Stimulated activated CD4-positive, alpha-beta T cell treated with anti-CD3 and anti-CD28 coated beads, Interleukin-2, amount 100 ng/mL, for 24 hours (primary cell): ENCODE measurements at places on chromosomes 3 and 15.

DNA sequence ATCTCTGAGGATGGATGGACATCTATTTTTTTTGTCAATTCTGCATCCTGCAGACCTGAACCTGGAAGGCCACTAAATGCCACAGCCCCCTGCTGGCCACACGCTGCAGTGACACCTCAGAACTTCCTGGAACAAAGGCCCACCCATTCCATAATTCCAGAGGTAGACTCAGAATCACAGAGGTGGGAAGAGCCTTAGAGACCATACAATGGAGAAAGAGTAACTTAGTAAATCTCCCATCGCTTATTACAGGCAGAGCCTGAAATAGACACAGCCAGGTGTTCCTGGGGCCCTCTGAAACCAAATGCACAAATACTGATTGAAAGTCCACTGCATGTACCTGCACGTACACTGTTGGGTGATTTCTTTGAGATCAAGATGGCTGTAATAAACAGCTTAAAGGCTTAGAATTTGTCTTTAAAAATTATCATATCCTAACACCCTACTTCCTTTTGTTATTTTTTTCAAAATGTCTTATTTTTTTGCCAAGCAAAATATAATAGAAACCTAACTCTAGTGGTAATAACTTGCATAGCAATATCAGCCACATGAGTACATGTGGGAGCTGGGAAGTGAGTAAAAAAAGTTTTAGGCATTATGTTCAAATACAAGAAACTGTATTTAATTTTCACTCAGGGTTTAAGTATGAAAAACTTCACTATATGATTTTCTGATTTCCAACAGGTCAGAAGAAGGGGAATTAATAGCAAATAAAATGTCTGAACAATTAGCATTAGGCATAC, 62.7 kb downstream of the EOMES start:
- DNase-seq = peak; percentile 52

DNA sequence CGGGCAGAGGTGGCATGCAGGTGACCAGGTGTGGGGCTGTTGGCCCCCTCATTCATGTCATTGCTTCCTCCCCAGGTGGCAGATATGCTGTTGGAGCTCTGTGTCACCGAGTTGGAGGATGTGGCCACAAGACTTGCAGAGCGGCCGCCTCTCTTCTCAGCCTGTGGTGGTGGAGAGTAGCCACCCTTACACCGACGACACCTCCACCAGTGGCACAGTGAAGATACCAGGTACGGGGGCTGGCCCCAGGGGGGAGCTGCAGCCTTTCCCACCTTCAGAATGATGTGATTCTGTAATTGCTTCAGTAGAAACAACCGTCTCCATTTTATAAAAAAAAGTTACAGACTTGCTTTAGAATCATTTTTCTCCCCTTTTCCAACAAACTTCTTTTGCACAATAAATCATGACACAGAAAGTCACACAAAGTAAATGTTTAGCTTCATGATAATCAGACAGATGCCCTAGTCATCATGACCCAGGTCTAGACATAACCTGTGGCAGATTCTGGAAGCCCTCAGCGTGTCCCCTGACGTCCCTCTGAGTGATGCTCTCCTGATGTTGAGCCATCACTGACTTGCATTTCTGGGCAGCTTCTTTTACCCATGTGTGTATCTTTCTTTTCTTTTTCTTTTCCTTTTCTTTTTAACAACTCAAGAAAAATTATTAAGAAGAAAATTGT, 76.0 kb upstream of the FAN1 start:
- DNase-seq = no peak

DNA sequence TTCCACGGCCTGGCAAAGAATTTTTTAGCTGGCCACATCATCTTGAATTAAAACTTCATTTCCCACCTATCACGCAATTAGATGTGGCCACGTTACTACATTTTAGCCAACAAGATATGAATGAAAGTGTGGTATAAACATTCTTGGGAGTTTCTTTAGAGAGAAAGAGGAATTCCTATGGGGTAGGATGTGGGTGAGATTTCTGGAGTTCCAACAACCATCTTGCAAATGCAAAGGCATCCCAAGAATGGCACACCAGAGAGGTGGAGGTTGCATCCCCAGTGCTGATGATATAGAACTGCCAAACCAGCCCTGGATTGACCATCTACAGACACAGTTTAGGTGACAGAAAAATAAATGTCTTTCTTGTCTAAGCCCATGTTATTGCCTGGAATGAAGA, 66.3 kb upstream of the AKAP13 start:
- DNase-seq = no peak

GRCh38 chr15:69819371-69819770, 278.3 kb downstream of the TLE3 start:
- no peak for DNase-seq

GRCh38 chr3:48268936-48269561, 28.1 kb downstream of the ZNF589 start:
- DNase-seq = peak; percentile 70

DNA sequence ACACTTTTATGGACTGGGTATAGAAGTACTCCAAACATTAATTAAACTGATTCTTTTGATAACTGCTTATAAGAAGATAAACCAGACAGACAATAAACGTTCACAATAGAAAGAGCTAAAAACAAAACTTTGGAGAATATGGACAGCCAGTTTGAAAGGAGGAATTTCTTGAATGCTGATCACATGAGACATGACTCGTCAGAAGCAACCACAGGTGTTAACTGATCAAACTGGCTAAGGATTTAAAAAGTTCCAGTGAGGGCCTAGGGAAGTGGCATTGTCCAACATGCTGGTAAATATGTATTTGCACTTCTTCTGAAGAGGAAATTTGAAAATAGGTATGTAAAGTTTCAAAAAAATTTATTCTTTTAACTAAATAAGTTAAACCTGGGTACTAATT, 29.4 kb upstream of the AP3B2 start:
- DNase-seq = no peak

GRCh38 chr15:71226536-71227455, 111.5 kb downstream of the THSD4 start:
- DNase-seq = no peak

- no peak for DNase-seq
Measured at GRCh38 chr3:77373619-77374018, 333.7 kb downstream of the ROBO2 start.
